ENCODE measurements at places on chromosomes 6 and 20.

GRCh38 chr6:122286512-122286911, 112.9 kb upstream of the HSF2 start:
- no peak for DNase-seq

DNA sequence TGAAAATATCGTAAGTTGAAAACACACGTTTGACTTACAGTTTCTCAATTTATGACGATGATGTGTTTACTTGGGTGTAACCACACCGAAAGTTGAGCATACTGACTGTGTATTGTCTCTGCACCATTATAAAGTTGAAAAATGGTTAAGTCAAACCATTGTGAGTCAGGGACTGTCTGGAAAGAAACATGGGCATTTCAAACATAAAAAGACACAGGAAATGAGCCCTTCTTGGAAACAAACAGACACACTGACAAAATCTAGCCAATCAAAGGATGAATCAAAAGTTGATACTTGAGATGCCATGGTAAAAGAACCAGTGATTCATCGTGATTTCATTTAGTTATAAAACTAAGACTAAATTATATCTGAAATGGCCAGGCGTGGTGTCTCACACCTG, 5.3 kb downstream of the POPDC3 start:
- DNase-seq = no peak

- DNase-seq = no peak
Observed at GRCh38 chr6:10465629-10466499, 51.0 kb upstream of the TFAP2A start.

DNA sequence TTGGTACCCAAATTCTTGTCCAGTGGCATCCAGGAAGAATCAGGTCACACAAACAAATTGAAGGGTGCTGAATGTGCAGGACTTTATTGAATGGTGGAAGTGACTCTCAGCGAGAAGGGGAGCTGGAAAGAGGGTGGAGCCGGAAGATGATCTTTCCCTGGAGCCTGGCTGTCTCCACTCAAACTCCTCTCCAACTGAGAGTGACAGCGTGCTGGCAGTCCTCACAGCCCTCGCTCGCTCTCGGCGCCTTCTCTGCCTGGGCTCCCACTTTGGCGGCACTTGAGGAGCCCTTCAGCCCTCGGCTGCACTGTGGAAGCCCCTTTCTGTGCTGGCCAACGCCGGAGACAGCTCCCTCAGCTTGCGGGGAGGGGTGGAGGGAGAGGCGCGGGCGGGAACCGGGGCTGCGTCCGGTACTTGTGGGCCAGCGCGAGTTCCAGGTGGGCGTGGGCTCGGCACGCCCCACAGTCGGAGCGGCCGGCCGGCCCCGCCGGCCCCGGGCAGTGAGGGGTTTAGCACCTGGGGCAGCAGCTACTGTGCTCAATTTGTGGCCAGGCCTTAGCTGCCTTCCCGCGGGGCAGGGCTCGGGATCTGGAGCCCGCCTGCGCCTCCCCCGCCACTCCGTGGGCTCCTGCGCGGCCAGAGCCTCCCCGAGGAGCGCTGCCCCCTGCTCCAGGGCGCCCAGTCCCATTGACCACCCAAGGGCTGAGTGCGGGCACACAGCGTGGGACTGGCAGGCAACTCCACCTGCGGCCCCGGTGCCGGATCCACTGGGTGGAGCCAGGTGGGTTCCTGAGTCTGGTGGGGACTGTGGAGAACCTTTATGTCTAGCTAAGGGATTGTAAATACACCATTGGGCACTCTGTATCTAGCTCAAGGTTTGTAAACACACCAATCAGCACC, 26.7 kb upstream of the MBOAT1 start:
- no peak for DNase-seq

- DNase-seq = no peak
Observed at GRCh38 chr6:119036081-119036480, 42.4 kb downstream of the FAM184A start.

DNA sequence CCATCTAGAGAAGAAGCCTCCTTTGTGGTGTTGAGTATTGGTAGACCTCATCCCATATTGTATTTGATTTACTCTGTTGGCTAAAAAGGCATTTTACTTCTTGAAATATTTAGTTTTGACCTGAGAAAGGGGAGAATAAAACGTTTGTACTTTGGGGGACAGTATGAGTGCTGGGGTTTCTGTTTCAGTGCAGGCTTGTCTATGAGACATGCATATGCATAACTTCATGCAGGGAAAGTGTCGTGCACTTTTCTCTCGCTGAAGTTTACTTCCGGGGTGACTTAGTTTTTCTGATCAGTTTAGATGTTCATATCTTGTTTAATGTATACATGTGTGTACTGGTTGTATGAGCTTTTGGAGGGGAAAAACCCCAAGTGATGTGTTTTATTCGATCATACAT, 59.5 kb downstream of the UTRN start:
- DNase-seq = peak; percentile 66

GRCh38 chr6:19261642-19262041, 575.5 kb upstream of the ID4 start:
- DNase-seq = no peak

GRCh38 chr6:999552-999951, 306.6 kb upstream of the EXOC2 start:
- no peak for DNase-seq

DNA sequence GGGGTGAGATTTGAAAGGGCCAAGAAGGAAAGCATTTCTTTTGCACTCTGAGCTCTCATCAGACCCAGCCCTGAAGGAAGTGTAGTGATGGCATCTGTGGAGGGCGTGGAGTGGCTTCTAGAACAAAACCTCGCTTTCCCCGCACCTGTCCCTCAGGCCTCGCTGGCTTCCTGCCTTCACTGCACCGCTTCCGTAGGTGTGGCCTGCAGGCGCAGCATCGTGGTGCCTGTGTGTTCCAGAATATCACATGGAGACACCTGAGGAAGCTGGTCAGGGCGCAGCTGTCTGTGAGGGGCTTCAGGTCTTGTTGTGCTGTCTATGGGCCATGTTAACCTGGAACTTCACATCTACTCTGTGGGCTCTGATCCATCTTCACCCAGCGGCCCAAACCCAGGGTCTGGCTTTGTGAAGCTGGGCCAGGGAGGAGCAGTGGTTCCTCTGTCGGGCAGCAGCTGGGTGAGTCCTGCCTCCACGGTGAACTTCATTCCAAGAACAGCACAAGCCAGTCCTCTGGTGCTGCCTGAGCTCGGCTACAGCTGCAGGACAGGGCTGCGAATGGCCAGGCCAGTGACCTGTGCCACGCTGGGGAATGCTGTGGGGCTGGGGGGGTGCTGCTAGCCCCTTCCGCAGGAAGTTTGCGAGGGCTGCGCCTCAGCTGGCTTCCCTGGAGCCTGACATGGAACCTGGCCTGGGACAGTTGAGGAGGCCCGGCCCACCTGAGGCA, 40.9 kb downstream of the DSTN start:
- DNase-seq = peak; percentile 62

- no peak for DNase-seq
Observed at GRCh38 chr6:143099647-143100046, 39.0 kb downstream of the AIG1 start.

DNA sequence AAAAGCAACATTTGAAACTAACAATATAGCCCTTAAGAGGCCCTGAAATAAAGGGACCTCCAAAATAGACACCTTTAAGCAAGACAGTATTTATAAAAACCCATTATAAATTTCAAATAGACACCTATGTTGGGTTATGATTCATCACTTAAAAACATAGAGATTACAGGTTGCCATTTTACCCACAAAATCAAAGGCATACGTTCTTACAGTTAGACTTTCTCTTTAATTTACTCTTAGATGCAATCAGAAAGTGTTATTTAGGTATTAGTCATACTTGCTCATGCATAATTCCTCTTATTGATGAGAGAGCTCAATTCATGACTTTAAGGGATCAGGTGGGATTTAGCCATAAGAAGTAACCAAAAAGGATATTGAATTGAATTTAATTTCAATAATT, 51.5 kb upstream of the TMEM200A start:
- no peak for DNase-seq

DNA sequence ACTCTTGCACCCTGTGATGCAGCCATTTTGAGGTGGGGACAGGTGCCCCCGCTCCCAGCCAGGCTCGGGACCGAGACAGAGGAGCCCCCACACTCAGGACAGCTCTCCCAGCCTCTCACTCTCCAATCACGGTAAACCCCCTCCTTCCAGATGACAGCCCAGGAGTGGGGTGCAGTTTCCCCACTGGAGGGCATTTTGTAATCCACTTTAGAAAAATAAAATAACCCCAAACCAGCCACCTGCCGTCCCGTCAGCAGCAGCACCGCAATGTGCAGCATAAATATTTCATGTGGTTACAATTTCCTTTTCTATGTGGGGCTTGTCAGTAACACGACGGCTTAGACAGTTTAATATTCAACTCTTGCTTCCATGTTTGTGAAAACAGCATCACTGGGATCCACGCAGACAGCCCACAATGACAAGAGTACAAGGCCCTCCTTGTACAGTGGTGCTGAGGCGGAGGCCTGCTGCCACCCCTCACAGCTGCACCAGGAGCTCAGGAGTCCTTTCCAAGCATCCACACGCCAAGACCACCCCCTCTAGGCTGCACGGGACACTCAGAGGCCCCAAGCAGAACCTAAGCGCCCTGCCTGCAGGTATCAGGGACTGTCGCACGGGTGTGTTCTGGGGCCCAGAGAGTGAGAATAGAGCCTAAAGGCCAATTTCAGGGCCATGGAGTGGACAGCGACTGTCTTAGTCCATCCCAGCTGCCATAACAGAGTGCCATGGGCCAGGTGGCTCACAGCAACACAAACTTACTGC, 116.7 kb downstream of the JPH2 start:
- DNase-seq = peak; percentile 39

DNA sequence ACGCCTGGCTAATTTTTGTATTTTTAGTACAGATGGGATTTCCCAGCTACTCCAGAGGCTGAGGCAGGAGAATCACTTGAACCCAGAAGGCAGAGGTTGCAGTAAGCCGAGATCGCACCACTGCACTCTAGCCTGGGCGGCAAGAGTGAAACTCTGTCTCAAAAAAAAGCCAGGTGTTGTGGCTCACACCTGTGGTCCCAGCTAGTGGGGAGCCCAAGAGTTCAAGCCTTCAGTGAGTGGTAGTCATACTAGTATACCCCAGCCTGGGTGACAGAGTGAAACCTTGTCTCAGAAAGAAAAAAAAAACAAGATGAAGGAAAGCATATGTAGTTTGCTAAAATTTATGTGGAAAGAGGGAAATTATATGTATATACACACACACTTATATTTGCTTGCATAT, 20.0 kb upstream of the POU5F1 start:
- no peak for DNase-seq

DNA sequence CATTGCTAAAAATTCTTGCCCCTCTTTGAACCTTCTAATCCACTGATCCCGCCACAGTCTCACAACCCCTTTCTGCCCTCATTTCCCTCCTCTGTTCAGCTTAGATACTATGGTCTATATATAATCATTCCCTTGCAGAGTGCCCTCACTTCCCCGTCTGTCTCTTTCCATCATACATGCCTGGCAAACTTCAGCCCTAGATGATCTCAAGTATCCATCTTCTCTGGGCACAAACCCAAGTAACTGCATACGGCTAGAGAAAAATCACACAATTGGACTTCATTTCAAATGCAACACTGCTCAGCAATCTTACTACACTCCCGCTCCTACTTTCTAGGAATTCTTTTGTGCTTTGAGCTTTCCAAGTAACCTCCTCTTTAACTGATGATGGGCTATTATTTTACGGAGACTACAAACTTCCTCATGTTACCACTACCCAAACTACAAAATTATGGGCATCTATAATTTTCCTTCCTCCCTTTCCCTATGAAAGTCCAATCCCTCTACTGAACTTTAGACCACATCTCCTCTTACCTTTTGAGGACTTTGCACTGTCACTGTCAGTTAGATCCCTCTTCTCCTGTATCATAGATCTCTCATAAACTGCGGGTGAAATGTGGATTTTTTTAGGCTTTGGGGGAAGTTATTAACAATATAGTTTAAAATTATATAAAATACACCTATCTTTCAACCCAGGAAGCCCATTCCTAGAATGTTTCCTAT, 135.6 kb downstream of the BTBD9 start:
- DNase-seq = no peak

All from CD4-positive, alpha-beta T cell treated with Interleukin-2 at 100 ng/mL for 4 hours (primary cell).